Activated CD4-positive, alpha-beta memory T cell treated with anti-CD3 and anti-CD28 coated beads for 36 hours (primary cell): ENCODE measurements at places on chromosomes 1 and 21.

- no peak for DNase-seq
- no peak overlapping the region for H3K4me3 ChIP-seq
- no peaks in the 10 kb centered on the region for H3K4me1 ChIP-seq
- no peaks in the 10 kb centered on the region for H3K27me3 ChIP-seq
Measured at GRCh38 chr1:61892977-61893376, 150.7 kb downstream of the PATJ start.

- no peaks in the 10 kb centered on the region for H3K4me1 ChIP-seq
- no peak for DNase-seq
- no peak overlapping the region for H3K4me3 ChIP-seq
- no peaks in the 10 kb centered on the region for H3K27me3 ChIP-seq
- no peaks in the 10 kb centered on the region for H3K36me3 ChIP-seq
Measured at GRCh38 chr1:76419603-76420002, 345.1 kb downstream of the ST6GALNAC3 start.

GRCh38 chr1:72371259-72372035 is 89.1 kb upstream of the NEGR1 start:
- no peaks in the 10 kb centered on the region for H3K4me1 ChIP-seq
- DNase-seq, result no peak
- no peaks in the 10 kb centered on the region for H3K27me3 ChIP-seq

DNA sequence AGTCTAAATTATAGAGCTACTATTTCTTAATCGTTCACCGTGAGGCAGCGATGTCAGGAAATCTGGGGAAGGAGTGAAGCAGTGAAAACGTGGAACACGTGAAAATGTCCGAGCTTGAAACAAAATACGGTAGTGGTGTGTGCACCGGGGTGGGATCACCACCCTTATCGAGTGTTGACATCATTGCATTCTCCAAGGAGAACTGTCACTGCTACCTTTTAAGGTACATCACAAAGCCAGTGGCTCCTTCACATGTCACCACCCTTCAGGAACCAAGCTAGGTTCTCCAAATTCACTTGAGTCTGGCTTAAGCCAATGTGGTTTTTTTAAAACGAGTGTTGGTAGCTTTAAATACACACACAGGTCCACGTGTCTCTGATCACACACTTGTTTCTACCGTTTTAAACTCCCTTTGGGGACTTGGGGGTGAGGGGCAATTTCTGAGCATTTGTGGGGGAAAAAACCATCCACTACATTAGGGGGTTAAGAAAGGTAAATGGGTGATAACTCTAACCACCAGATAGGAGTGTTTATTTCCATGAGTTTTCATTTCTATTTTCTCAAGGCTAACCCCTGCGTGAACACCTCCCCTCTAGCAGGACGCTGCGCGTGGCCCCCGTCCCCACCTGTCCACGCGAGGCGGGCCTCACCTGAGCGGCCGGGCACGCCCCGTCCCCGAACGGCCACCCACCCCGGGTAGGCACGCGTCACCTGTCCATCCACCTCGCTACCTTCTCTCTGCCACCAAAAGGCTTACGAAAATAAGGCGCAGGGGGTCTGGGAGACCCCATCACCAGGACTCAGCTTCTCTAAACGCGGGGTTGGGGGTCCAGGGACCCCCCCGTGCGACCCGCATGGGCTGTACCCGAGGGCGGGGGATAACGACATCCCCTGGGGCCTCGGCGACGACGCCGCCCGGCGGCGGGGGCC is 978 bp downstream of the PRDM15 start:
- no peaks in the 10 kb centered on the region for H3K27me3 ChIP-seq
- peak overlapping the region; percentile 59 for H3K27ac ChIP-seq
- peak; percentile 36 for DNase-seq
- H3K4me1 ChIP-seq, result peaks cover 23% of the 10 kb centered on the region

- peak overlapping the region; percentile 43 for H3K4me3 ChIP-seq
- H3K27me3 ChIP-seq, result no peaks in the 10 kb centered on the region
- no peak for DNase-seq
Measured at GRCh38 chr1:89605692-89606091, 27.2 kb upstream of the LRRC8C start.

DNA sequence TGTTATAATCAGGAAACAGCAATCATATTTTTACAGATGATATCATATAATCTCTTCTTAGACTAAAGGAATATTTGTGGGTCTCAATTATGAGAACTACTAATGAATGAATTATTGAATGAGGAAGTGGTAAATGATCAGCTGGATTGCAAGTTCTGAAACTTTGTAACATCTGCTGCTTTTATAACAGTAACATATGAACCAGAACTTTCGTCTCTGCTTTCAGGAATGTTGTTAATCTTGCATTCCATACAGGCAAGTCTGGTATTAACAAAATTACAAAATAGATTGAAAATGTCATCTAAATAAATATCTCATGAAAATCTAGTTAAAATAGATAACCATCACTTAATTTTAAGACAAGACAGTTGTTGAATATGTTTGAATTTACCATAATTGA is 110.5 kb upstream of the COL11A1 start:
- no peak for DNase-seq
- no peaks in the 10 kb centered on the region for H3K36me3 ChIP-seq
- H3K27me3 ChIP-seq, result no peaks in the 10 kb centered on the region
- no peaks in the 10 kb centered on the region for H3K4me1 ChIP-seq
- H3K27ac ChIP-seq, result no peak overlapping the region
- H3K4me3 ChIP-seq, result no peak overlapping the region

DNA sequence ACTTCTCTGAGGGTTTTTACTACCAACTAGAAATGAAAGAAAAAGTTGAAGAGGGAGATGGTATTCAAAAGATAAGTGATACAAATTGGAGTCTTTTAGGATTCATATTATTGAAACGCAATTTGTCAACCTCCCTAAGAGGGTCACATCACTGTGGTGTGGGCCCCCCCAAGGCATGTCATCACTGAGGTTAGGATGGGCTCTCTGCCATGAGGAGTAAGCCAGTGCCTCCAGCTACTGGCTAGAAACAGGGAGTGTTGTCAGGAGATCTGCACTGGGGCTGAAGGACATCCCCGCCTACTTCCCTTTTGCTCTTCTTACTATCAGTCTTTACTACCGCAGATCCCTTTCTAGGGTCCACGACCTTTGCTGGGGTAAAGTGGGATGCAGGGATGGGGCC is 25.9 kb downstream of the ITSN1 start:
- H3K4me1 ChIP-seq, result no peaks in the 10 kb centered on the region
- peaks cover 2% of the 10 kb centered on the region for H3K27me3 ChIP-seq
- DNase-seq, result no peak
- no peaks in the 10 kb centered on the region for H3K36me3 ChIP-seq
- H3K27ac ChIP-seq, result no peak overlapping the region

GRCh38 chr21:44846485-44847260 is 26.8 kb downstream of the PTTG1IP start:
- peaks cover 8% of the 10 kb centered on the region for H3K36me3 ChIP-seq
- H3K27me3 ChIP-seq, result no peaks in the 10 kb centered on the region
- H3K27ac ChIP-seq, result no peak overlapping the region
- DNase-seq, result peak; percentile 58
- H3K4me3 ChIP-seq, result peak overlapping the region; percentile 60
- peaks cover 21% of the 10 kb centered on the region for H3K4me1 ChIP-seq
